ENCODE measurements at places on chromosomes 4 and X.

DNA sequence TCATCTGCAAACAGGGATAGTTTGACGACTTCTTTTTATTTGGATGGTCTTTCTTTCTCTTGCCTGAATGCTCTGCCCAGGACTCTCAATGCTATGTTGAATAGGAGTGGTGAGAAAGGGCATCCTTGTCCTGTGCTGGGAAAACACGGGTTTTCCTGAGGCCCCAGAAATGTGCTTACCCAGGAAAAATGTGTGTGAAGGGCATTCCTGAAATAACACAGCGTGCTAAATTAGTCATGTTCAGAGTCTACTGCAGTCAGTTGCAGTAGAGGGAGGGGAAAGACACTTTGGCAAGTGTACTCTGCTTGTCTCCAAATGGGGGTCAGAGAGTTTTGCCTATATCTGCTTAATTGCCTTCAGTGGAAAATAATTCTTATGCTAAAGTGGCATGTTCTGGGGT, 153.9 kb downstream of the CCNG2 start:
- no peak for DNase-seq

DNA sequence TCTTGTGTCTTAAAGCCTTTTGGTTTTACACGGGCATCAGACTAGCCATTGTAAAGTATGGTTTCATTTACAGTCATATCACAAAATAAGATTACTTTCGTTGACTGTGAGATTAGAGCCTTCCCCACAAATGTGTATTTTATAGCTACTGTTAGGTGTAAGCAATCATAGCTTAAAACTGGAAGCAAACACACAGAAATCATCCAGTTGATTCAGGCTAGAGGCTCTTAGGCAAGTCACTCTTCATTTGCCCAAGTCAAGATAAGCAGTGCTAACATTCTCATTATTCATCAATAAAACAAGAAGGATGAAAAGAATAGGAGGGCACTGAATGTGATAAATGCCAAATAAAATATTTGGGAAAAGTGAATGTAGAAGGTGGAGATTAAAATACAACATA, 448.7 kb upstream of the FAM241A start:
- no peak for DNase-seq

GRCh38 chrX:2484721-2485648, 15.8 kb downstream of the DHRSX start:
- DNase-seq = peak; percentile 63

GRCh38 chr4:123528501-123529277, 132.1 kb downstream of the SPRY1 start:
- DNase-seq = no peak

- no peak for DNase-seq
Measured at GRCh38 chr4:8583655-8584025, 3.4 kb downstream of the GPR78 start.

DNA sequence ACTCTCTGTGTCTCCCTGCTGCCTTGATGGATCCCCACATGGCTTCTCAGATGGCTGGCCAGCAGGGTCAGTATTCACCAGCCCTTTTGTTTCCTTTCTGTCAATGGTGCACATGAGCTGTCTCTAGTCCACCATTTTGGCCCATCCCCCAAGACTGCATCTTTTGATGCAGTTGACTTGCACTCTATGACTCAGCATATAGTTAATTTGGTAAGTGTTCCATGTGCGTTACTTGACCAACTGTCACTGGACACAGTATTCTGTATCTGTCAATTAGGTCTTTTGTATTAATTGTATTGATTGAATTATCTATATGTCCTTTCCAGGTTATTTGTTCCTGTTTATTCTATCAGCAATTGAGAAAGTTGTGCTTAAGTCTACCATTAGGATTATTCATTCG, 29.2 kb downstream of the PRDM5 start:
- DNase-seq = no peak

DNA sequence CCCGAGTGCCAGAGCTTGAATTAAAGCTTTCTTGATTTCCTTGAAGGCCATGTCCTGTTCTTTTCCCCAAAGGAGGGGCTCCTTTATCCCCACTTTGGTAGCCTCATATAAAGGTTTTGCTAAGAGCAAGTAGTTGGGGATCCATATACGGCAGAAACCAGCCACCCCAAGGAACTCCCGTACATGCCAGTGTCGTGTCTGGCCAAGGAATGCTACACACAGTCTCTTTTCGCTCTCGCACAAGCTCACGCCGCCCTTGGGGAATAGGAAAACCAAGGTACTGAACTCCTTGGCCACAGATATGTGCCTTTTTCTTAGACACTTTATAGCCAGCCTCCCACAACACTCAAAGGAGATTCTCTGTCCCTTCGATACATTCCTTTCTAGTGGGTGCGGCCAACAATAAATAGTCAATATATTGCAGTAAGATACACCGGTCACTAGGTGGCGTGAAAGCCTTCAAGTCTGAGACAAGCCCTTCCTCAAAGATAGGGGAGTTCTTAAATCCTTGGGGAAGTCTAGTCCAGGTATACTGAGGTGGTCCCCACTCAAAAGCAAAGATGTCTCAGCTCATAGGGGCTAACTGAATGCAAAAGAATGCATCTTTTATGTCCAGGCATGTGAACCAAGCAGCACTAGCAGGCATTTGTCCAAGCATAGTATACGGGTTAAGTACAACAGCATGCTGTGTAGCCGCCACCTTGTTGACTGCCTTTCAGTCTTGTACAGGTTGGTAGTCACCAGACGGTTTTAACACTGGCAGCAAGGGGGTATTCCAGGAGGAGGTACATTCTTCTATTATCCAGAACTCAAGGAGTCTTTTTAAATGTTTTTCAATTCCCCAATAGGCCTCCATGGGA, 57.8 kb upstream of the XAGE1B start:
- peak; percentile 23 for DNase-seq

DNA sequence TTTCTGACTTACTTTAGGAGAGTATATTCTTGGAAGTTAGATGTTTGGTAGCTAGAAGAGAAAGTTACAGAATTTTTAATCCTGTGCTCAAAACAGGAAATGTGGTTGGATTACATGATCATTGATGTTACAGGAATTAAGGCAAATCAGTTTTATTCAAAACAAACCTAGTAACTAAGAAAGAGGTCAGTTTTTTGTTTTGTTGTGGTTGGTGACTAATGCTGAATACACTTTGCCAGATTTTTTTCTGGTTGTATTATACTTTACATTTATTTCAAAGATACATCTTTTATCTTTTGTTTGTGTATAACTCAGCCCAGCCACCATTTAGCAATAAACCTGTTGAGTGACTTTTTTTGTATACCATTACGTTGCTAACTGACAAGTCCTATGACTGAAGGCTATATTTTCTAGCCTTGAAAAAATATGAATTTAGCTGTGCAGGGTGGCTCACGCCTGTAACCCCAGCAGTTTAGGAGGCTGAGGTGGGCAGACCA, 116.7 kb downstream of the KLHL8 start:
- peak; percentile 70 for DNase-seq

DNA sequence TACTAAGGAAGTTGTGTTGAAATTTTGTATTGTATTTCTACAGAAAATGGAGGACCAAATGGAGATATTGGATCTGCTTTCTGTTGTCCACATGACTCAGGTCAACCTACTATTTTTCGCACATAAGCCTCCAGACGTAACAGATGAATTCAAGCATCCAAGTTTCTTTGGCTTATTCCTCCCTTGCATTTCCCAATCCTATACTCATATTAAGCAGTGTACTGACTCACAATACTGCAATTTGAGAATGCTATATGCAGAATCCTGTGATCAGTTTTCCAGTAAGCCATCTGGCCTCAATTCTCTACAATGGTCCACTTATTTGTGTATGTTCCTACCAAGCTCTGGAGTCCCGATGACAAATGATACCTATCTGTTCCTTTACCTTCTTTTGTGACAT, 75.7 kb downstream of the ASB9 start:
- DNase-seq = peak; percentile 13

Measured in foreskin fibroblast (primary cell).